NCI-H1105 treated with DMSO at 0.1 percent for 48 hours (cell line): ENCODE measurements at places on chromosomes 5 and 9.
A peak's percentile ranks its signal among the peaks of the same experiment; 100 is the strongest.

GRCh38 chr5:168920019-168920810 lies 341.0 kb upstream of the PANK3 start:
- DNase-seq: no peak

GRCh38 chr9:77575785-77576184 lies 72.3 kb downstream of the GNA14 start:
- DNase-seq: no peak

DNA sequence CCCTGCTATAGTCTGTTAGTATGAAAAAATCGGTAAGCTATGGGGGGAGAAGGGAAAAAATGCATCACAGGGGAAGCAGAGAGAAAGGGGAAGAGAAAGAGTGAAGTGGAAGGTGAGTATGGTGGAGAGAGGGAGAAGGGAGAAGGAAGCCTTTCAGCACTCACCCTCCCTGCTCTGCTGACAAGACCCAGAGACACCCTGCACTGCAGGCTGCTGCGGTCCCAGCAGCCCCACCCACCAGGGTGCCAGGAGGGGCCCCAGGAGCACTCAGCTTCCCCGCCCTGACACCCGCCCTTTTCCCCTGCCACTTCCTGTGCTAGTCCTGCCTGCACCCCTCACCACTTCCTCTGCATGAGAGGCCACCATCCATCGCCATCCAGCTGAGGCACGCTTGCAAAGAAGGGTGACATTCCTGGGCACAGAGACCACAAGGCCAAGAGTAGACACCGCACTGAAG lies 12.7 kb downstream of the STK10 start:
- DNase-seq: no peak

DNA sequence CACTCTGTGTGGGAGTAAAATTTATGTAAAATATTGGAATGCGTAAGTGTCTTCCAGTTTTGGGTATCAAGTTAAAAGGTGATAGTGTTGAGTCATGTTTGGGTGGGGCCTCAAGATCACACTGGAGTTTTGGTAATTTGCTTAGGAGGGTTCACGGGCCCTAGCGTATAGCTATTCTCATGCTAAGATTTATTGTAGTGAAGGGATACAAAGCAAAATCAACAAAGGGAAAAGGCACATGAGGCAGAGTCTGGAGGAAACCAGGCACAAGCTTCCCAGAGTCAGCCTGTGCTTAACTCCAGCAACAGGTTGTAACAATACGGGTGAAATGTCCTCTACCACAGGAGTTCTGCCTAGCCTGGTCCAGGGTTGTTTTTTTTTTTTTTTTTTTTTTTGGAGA lies 20.2 kb downstream of the HSPA4 start:
- DNase-seq: no peak

- no peak for DNase-seq
These were observed 17.3 kb upstream of the BICD2 start for GRCh38 chr9:92781899-92782298.

DNA sequence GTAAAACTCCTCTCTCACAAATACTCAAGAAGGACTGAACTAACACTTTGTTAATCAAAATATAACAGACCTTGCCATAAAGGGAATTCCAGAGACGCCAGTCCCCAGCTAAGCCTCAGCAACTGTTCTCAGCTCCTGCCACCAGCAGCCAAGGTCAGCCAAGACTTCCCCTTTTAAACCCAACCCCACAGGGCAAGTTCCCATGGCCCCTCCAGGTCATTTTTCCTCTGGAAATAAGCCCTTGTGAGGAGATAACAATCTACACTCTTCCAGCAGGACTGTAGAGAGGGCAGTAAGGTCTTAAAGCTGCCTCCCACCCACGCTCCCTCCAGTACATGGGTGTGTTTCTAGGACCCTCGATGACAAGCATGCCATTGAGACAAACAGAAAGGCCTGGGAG lies 78.3 kb downstream of the DPYSL3 start:
- DNase-seq: no peak

- DNase-seq: no peak
These were observed 139.8 kb downstream of the MPDZ start for GRCh38 chr9:13139641-13140171.

DNA sequence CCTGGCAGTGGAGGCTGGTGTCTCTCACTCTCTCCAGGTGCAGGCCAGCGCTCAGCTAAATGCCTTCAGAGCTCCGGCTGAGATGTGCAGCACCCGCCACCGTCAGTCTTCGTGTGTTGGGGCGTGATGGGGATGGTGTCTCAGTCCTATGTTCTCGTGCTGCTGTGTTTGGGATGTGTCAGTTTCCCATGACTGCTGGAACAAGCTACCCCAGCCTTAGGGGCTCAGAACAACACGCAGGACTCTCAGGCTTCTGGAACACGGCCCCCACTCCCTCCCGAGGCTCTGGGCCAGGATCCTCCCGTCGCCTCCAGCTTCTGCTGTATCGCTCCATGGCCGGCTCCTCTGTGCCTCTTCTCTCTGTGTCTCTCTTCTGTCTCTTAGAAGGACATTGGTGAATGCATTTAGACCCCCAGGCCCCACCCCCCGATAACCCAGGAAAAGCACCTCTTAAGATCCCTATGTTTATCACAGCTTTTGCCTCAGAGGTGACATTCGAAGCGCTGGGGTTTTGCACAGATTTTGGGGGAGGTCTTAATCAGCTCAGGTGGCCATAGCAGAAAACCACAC lies 9.6 kb upstream of the CEP72 start:
- no peak for DNase-seq

GRCh38 chr5:56993241-56993640 lies 41.3 kb upstream of the MIER3 start:
- no peak for DNase-seq

GRCh38 chr9:78133751-78134150 lies 102.1 kb upstream of the CEP78 start:
- DNase-seq: no peak

DNA sequence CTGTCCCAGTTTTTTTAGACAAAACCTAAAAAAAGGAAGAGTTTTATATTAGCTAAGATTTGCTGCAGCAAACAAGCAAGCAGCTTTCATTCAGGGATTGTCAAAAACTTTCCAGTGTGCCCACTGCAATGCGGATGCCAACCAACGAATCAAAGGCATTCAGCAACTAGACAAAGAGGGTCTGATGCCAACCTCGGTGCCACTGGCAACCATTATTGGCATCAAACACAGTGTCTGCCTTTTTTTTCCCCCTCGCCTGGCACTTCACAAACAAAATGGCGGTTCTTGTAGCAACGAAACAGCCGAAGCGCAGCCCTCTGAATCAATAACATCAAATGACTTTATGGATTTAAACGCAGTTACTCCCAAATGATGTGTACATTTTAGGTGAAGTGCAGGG lies 10.4 kb downstream of the NFIB start:
- peak; percentile 97 for DNase-seq

GRCh38 chr9:101601904-101602765 lies 7.4 kb upstream of the PPP3R2 start:
- peak; percentile 73 for DNase-seq

- DNase-seq: no peak
These were observed 4.3 kb downstream of the PRRC2B start for GRCh38 chr9:131398204-131398603.

- no peak for DNase-seq
These were observed 10.7 kb upstream of the CLK4 start for GRCh38 chr5:178637356-178638074.

DNA sequence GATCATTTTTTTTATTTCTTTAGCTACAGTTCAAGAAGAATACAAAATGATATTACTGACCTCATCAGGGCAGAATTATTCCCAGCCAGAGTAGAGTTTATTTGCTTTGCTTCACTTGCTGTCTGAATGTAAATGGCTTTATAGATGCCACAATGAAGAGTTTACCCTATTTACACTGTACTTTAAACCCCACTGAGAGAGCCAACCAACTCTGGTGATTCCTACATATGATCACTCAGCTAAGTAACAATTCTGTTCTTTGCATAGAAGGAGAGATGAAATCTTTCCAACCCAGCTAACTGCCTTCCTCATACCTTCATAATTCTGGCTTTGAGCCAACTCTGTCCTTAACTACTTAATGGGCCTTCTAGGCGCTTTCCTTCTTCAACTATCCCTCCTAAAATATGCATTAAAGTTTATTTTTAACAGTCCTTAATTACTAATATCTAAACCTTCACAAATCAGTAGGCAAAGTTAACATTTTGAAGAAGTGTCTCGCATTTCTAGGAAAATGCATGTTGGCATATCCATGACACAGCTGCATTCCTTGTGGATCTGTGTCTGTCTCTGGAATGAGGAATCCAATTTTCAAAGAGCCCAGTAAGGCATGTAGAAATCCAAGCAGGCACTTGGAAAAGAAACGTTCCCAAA lies 284.8 kb upstream of the GRAMD2B start:
- DNase-seq: peak; percentile 20

DNA sequence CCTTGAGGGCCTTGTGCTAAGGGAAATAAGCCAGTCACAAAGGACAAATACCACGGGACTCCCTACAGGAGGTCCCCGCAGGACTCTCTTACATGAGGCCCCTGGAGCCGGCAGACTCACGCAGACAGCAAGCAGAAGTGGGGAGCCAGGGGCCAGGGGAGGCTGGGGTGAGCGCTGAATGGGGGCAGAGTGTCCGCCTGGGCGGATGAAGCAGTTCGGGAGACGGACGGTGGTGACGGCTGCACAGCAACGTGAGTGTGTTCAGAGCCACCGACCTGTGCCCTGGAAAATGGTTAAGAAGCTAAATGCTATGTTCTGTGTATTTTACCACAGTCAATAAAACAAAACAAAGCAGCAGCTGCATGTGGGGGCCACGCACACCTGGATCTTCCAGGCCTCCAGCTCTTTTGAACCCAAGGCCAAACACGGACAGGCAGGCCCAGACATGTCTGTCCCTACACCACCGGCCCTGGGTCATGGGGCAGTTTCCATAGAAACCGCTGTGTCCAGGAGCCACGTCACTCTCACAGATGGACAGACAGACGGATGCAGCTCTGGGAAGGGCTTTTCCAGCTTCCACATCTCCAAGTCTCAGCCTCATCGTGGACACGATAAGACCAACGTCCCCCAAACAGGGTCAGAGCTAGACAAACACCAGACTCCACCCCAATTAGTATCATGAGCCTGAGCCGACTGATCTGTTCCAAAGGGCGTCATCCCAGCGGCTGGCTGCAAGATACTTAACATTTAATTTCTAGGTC lies 103.9 kb downstream of the VAV2 start:
- peak; percentile 84 for DNase-seq

- no peak for DNase-seq
These were observed 117.7 kb upstream of the ALDH1B1 start for GRCh38 chr9:38274800-38275199.

GRCh38 chr5:73902327-73903051 lies 276.5 kb downstream of the ARHGEF28 start:
- DNase-seq: peak; percentile 44

GRCh38 chr9:81673310-81673709 lies 16.0 kb downstream of the TLE1 start:
- no peak for DNase-seq

DNA sequence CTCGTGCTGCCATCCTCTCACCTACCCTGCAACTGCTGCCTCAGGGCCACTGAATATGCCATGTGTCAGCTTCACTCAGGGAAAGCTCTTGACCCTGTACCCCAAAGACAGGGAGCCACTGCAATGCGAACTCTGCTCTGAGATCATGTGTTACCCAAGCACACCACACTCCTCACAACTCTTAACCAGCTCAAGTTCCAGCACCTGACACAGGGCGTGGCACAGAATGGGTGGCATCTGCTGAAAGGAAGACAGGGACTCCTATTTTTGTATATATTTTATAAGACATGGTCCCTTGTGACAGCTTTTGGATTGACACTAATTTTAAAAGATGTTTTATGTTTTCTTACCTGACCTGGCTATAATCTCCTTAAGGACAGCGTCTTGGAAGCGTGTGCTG lies 10.7 kb downstream of the PHYKPL start:
- no peak for DNase-seq

DNA sequence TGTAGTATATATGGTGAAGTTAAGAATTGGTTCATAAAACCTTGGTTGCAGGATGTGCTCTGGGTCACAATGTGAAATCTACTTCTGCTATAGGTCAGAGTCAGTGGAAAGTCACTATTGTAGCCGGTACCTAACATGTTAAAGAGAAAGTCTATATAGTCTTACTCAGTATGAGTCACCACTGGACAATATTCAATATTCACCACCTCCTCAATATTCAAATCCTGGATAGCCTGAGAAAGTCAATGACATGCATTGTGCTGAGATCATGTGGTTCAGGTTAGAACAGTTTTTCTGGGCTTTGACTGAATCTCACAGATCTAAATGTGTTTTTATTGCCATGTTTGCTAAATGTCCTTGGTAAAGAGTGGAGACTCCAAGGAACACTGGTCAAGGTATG lies 108.8 kb downstream of the HMHB1 start:
- no peak for DNase-seq

- no peak for DNase-seq
These were observed 492 bp downstream of the ATG12 start for GRCh38 chr5:115840873-115841272.

DNA sequence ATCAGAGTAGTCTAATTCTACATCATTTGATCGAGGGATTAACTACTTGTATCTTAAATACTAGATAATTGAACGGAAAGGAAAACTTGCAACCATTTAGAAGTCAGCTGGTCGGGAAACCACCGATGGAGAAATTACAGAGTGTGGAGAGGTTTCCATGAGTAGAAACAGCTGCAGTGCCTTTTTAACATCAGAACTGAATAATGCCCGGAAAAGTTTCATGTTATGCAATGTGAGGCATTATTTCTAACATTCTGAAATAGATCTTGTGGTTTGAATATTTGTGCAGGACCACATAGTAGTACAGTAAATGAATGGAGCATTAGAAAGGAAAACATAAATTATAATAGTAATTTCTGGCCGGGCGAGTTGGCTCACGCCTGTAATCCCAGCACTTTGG lies 88.1 kb upstream of the RNF180 start:
- DNase-seq: no peak

- DNase-seq: no peak
These were observed 1.7 kb downstream of the LMAN2 start for GRCh38 chr5:177349762-177350161.

GRCh38 chr9:123753669-123754258 lies 176.2 kb downstream of the DENND1A start:
- DNase-seq: no peak

DNA sequence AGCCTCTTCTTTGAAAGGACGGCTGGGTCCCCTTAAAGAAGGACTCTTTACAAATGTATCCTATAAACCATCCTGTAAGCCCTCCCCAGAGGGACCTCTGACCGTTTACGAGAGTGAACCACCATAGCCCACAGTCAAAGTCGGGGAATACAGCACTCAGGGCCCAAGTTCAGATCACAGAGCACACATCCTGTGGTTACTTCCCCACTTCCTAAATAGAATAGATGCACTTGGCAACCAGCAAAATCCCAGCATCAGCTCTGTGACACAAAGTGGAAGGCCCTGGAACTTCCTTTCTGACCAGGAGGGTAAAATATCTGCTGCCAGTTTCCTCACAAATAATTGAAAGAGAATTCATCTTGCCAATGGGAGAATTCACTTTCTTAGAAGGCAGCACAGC lies 6.9 kb upstream of the IGFBPL1 start:
- no peak for DNase-seq

GRCh38 chr5:178465228-178465860 lies 124.8 kb downstream of the COL23A1 start:
- DNase-seq: no peak

GRCh38 chr5:39424736-39425637 lies at the start of gene DAB2:
TSS of gene DAB2 (minus strand) at chr5:39424980. CDS start at chr5:39394320, 30,660 bp downstream.
- no peak for DNase-seq

GRCh38 chr5:102762562-102763227 lies 7.6 kb downstream of the PAM start:
- DNase-seq: no peak
